ENCODE measurements at places on chromosomes 12 and 14. TPM values are rescaled to one million over a fixed set of nuclear protein-coding genes. Genes with fewer than 3 reads are reported as not detected.

GRCh38 chr14:52363961-52364360 is 49.8 kb downstream of the PTGER2 start:
- no peaks in the 10 kb centered on the region for H3K4me1 ChIP-seq
- H3K4me3 ChIP-seq: no peak overlapping the region
- no peaks in the 10 kb centered on the region for H3K27me3 ChIP-seq
- no peaks in the 10 kb centered on the region for H3K36me3 ChIP-seq
- no peak for DNase-seq

- H3K4me3 ChIP-seq: no peak overlapping the region
- no peak overlapping the region for H3K27ac ChIP-seq
- no peaks in the 10 kb centered on the region for H3K36me3 ChIP-seq
- no peak for DNase-seq
These were observed 407.5 kb downstream of the PCNX1 start for GRCh38 chr14:71314717-71315116.

DNA sequence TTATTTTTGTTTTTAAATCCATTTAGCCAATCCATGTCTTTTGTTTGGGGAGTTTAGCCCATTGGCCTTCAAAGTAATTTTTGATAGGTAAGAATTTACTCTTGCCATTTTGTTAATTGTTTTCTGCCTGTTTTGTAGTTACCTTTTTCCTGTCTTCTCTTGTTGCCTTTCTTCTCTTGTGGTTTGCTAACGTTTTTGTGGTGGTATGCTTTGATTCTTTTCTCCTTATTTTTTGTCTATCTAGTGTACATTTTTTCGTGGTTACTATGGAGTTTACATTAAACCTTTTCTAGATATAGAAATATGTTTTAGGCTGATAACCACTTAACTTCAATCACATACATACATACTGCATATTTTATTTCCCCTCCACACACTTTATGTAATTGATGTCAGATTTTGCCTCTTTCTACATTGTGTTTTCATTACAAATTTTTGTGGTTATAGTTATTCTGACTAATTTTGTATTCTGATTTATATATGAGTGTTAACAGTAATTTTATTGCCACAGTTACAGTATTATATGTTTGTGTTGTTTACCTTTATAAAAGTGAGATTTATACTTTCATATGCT is 19.2 kb upstream of the PPP1R12A start:
- H3K27me3 ChIP-seq: peaks cover 6% of the 10 kb centered on the region
- no peaks in the 10 kb centered on the region for H3K4me1 ChIP-seq
- no peak overlapping the region for H3K27ac ChIP-seq
- H3K36me3 ChIP-seq: no peaks in the 10 kb centered on the region
- no peak for DNase-seq

DNA sequence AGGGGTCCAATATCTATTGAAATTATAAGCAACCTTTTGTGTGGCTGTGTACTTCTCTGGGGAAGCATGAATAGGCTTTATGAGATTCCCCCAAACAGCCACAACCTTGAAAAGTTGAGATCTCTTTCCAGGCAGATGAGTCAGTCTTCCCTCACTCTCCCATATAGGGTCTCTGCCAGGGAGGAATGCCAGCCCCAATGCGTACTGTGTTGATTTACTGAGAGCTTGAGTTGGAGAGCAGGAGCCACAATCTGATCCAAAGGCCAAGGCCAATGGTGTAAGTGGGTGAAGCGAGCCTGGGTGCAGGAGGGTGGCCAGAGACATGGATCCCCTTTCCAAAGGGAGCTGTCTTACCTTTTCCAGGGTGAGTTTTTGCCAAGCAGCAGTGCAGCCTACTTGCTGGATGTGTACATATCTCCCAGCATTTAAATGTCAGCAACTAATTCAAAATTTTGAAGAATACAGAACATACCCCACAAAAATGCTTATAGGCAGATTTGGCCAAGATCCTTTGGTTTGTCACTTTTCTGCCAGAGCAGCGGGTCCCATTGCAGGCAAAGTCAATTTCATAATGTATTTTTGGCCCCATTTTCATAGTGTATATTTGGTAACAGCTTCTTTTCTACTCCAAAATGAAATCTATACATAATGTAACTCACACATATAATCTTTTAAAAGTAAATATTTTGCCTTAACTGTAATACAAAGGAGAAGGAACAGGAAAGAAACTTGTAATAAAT is 88.2 kb downstream of the TBC1D30 start:
- DNase-seq: no peak
- no peaks in the 10 kb centered on the region for H3K36me3 ChIP-seq
- H3K4me1 ChIP-seq: no peaks in the 10 kb centered on the region
- no peak overlapping the region for H3K27ac ChIP-seq
- peaks cover 12% of the 10 kb centered on the region for H3K27me3 ChIP-seq

DNA sequence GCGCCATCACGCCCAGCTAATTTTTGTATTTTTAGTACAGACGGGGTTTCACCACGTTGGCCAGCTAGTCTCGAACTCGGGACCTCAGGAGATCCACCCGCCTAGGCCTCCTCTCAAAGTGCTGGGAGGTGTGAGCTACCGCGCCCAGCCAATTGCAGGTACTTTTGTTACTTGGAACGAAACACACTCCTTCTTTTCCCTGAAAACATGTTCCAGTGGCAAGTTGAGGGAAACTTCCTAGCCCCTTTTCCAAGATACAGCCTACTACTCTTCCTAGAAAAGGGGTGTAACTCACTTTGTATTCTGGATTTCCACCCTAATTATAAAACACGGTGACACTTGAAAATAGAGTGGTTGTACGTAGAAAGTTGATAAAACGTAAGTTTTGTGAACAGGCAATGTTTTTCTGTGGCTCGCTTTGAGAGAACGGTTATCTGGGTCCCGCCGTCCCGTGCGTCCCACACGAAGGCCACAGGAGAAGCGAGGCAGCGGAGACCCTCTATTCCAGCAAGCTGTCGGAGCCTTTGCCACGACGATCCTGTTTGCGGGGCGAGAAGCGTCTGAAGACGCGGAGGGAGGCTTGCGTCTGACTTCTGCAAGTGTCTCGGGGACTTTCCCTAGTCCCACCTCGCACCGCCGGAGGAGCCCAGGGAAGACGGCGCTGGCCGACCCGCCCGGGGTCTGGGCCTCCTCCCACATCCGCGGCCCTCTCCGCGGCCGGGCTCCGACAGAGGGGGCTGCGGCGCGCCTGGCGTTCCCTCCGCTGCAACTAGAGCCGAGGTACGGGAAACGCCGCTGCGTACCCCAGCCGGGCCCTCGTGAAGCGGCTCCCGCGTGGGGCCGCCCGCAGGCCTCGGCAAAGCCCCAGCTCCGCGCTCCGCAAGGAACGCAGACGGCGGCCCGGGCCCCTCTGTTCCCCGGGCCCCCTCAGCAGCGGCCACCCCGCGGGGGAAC is 745 bp downstream of the CDCA4 start:
- DNase-seq: peak; percentile 54
- peaks cover 53% of the 10 kb centered on the region for H3K4me1 ChIP-seq
- peak overlapping the region; percentile 84 for H3K27ac ChIP-seq
- no peaks in the 10 kb centered on the region for H3K27me3 ChIP-seq
- H3K36me3 ChIP-seq: no peaks in the 10 kb centered on the region
- H3K4me3 ChIP-seq: peak overlapping the region; percentile 92

GRCh38 chr12:44286336-44286735 is 450.5 kb downstream of the TMEM117 start:
- H3K27me3 ChIP-seq: no peaks in the 10 kb centered on the region
- H3K4me1 ChIP-seq: no peaks in the 10 kb centered on the region
- DNase-seq: no peak
- H3K4me3 ChIP-seq: no peak overlapping the region
- H3K36me3 ChIP-seq: no peaks in the 10 kb centered on the region

- no peaks in the 10 kb centered on the region for H3K36me3 ChIP-seq
- DNase-seq: no peak
- no peak overlapping the region for H3K27ac ChIP-seq
- no peaks in the 10 kb centered on the region for H3K4me1 ChIP-seq
- no peaks in the 10 kb centered on the region for H3K27me3 ChIP-seq
- no peak overlapping the region for H3K4me3 ChIP-seq
These were observed 154.0 kb upstream of the DIO3 start for GRCh38 chr14:101407328-101407727.

GRCh38 chr12:48219631-48220030 is 16.5 kb upstream of the OR10AD1 start:
- DNase-seq: no peak
- no peak overlapping the region for H3K27ac ChIP-seq
- no peak overlapping the region for H3K4me3 ChIP-seq
- H3K27me3 ChIP-seq: peaks cover 27% of the 10 kb centered on the region
- H3K4me1 ChIP-seq: no peaks in the 10 kb centered on the region

DNA sequence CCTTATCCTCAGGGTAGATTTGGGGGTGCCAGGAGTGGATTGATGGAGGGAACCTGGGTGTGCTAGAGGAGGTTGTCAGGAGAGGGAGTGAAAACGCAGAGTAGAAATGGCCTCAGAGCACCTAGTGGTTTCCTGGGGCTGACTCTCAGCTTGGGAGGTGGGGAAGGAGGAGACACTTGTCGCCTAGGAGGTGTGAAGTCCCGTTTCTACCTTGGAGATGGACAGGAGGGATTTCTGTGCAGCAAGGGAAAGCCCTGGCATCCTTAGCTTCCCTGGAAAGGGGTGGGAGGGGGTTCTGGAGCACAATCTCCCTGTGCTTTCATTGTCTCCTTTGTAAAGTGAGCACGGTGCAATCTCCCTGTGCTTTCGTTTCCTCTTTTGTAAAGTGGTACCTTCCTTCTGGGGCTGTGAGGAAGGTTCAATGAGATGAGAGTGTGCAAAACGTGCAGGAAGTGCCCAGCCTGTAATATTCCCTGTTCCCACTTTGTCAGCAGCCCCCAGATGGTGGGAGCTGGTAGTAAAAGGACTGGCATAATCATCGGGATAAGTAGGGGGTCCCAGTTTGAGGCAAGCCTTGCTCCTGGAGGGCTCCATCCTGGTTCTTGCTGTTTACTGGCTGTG is 1.6 kb downstream of the OAS3 start:
- H3K4me3 ChIP-seq: peak overlapping the region; percentile 93
- H3K4me1 ChIP-seq: peaks cover 23% of the 10 kb centered on the region
- DNase-seq: no peak

DNA sequence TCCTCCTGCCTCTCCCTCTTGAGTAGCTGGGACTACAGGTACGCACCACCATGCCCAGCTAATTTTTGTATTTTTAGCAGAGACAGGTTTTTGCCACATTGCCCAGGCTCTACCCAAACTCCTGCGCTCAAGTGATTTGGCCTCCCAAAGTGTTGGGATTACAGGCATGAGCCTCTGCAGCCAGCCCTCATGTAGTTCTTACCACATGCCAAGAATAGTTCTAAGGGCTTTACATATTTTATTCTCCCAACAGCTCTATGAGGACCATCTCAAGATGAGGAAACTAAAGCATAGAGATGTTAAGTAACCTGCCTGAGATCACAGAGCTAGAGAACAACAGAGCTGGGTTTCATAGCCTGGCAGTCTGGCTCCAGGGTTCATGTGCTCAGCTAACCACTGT is 37.9 kb upstream of the ALDH2 start:
- H3K27ac ChIP-seq: no peak overlapping the region
- DNase-seq: no peak
- no peaks in the 10 kb centered on the region for H3K27me3 ChIP-seq

GRCh38 chr12:68498736-68499135 is 112.0 kb upstream of the RAP1B start:
- no peak for DNase-seq
- no peaks in the 10 kb centered on the region for H3K36me3 ChIP-seq
- H3K27me3 ChIP-seq: no peaks in the 10 kb centered on the region
- peaks cover 4% of the 10 kb centered on the region for H3K4me1 ChIP-seq
- no peak overlapping the region for H3K27ac ChIP-seq

- H3K27ac ChIP-seq: no peak overlapping the region
- no peaks in the 10 kb centered on the region for H3K27me3 ChIP-seq
- no peaks in the 10 kb centered on the region for H3K4me1 ChIP-seq
- H3K36me3 ChIP-seq: peaks cover 74% of the 10 kb centered on the region
- no peak for DNase-seq
These were observed 19.5 kb upstream of the HAL start for GRCh38 chr12:96015672-96016071.

DNA sequence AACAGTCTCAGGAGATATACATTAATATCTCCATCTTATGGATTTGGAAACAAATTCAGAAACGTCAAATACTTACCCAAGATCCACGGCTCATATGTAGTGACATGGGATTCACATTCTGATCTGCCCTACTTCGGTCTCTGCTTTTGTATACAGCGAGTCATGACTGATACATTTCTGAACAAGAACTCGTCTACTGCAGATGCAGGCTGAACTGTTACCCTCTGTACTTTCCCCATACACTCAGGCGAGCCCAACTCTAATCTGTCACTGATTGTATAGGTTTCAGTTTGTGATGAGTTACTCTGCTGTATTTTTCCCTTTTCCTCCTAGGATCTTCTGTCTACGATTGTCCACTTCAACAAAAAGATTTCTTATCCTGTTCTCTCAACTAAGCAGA is 441.6 kb downstream of the CCDC91 start:
- H3K4me3 ChIP-seq: no peak overlapping the region
- H3K27ac ChIP-seq: no peak overlapping the region
- DNase-seq: no peak
- no peaks in the 10 kb centered on the region for H3K27me3 ChIP-seq

DNA sequence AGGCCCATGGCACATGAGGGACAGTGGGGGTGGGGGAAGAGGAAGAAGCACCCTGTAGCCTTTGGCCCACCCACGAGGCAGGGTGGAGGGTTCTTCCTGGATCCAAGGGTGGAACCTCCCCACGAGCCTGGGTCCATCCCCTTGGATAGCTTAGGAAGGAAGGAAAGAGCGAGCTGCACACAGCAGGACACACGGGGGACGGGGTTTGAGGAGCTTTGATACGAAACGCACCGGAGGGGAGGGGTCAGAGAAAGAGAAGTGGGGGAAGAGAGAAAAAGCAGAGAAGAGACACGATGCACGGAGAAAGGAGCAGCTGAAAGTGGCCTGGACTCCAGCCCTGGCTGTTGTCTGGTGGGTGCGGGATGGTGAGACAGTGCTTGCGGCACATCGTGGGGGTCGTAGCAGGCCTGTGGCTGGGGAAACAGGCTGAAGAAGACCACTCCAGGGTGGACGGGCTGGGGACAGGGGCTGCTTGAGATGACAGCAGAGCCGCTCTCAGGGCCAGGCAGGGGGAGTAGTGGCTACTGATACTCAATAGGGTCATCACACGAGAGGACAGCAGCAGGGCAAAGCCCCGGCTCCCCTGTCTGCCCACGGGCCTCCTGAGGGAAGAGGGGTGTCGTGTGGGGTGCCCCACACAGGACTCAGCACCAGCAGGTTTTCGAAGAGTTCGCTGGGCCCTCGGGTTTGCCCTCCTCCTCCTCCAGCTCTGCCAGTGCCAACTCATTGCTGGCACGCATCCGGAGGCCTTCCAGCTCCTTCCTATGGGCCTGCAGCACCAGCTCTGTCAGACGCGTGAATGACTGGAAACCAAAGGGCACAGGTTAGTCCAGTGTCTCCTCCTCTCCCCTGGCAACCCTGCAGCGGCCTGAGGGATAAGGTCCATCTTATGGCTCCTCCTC is 5.4 kb upstream of the GPX2 start:
- H3K27ac ChIP-seq: no peak overlapping the region
- no peaks in the 10 kb centered on the region for H3K4me1 ChIP-seq
- H3K36me3 ChIP-seq: peaks cover 31% of the 10 kb centered on the region
- no peak for DNase-seq
- no peak overlapping the region for H3K4me3 ChIP-seq

Gene TPCN1
- total RNA-seq: 44.9 TPM

Gene BEST3
- not detected for total RNA-seq

Gene SLC6A15
- not detected for total RNA-seq

Gene RNF41
- total RNA-seq: 33.7 TPM

Gene OR4Q2
- total RNA-seq: not detected

Gene E2F7
- 1.6 TPM for total RNA-seq

Gene RD3L
- not detected for total RNA-seq

Gene CCDC175
- 0.22 TPM for total RNA-seq

Gene PARP11
- 16.1 TPM for total RNA-seq

Gene AMDHD1
- 0.67 TPM for total RNA-seq

Measured in CD4-positive, CD25-positive, alpha-beta regulatory T cell (primary cell).